Activated CD4-positive, alpha-beta T cell treated with anti-CD3 and anti-CD28 coated beads, Interleukin-2, amount 50 U/mL, for 1 hour (primary cell): ENCODE measurements at places on chromosomes 13 and 19.

DNA sequence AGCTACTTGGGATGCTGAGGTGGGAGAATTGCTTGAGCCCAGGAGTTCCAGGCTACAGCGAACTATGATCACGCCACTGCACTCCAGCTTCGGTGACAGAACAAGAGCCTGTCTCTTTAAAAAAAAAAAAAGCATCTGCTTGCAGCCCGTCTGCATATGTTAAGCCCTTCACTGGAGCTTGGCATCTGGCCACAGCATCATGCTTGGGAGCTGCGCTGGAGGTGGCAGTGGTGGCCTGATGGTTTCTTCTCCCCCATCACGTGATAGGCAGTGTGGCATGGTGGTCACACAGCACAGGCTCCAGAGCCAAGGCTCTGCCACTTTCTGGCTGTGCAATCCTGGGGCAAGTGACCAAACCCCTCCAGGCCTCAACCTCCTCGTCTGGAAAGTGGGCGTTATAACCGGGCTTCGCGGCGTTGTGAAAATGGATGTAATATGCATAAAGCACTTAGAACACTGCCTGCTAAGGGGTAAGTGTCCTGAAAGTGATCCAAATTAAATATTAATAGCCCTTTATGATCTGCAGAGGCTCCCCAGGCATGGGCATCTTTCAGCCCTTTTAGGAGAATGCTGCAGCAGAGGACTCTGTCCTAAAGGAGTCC, 24.4 kb downstream of the MARK4 start:
- DNase-seq, result no peak

GRCh38 chr19:53772943-53773342, 51.2 kb downstream of the NLRP12 start:
- DNase-seq, result peak; percentile 45

DNA sequence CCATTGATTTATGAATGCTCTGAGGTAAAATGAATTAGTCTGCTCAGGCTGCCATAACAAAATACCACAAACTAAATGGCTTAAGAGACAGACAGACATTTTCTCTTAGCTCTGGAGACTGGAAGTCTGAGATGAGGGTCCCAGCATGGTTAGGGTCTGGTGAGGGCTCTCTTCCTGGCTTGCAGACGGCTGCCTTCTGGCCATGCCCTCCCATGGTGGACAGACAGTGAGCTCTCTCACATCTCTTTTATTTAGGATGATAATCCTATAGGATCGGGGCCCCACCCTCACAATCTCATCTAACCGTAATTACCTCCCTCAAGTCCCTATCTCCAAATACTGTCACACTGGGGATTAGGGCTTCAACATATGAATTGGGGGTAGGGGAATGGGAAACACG, 47.1 kb downstream of the HSPH1 start:
- DNase-seq, result no peak

- no peak for DNase-seq
Measured at GRCh38 chr13:72960541-72960940, 98.3 kb upstream of the KLF5 start.

GRCh38 chr19:3548606-3549005, 8.8 kb downstream of the MFSD12 start:
- no peak for DNase-seq

GRCh38 chr13:53126841-53127245, 98.2 kb downstream of the OLFM4 start:
- DNase-seq, result no peak

DNA sequence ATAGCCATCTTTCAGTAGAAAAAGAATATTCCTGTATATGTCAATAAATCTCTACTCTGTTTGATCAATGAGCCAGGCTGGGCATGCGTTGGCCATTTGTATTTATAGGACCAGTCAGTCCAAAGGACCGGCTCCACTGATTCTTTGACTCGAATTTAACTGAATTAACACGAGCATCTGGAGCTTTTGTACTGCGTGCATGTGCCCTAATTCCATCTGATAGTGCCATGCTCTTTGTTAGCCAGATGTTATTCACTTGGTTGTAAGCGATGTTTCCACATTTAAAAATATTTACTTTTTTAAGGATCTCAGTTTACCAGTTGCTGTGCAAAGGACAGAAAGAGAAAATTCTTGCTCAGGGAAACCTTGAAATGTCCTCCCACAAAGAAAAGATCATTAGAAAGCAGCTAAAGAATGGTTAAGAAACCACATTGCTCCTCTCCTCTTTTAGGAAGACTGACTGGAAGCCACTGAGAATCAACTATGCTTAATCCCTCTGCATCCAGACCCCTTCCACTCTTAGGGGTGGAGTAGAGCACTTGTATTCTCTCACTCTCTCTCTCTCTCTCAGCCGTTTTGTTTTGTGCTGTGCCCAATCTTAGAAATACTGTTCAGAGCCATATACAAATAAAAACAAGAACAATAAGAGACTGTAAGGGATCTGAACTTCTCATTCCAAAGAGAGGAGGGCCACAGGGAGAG, 165.8 kb downstream of the DCLK1 start:
- no peak for DNase-seq

DNA sequence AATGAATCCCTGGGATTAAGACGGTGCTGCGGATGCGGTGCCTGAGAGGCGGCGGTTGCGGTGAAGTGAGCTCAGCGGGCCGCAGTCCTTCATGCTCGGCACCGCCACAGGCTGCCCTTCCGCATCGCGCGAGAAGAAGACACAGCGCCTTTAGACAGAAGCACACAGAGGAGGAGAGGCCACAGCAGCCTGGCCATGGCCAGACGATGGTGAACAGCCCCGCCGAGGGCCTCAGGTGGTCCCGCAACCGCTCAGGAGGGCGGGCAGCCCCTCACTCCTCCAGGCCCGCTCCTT, 459.2 kb downstream of the MYO16 start:
- no peak for DNase-seq

- DNase-seq, result no peak
Measured at GRCh38 chr13:22693691-22694090, 487.1 kb upstream of the SGCG start.

DNA sequence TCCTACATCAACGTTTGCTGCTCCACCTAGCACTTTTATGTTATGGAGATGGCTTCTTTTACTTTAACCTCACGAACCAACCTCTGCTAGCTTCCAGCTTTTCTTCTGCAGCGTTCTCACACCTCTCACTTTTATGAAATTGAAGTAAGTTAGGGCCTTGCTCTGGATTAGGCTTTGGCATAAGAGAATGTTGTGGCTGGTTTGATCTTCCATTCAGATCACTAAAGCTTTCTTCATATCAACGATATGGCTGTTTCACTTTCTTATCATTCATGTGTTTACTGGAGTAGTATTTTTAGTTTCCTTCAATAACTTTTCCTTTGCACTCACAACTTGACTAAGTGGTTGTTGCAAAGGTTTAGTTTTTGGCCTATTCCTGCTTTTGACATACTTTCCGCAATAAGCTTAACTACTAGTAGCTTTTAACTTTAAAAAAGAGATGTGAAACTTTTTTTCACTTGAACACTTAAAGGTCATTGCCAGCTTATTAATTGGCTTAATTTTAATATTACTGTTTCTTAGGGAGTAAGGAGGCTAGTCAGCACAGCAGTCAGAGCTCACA, 60.0 kb upstream of the SPRY2 start:
- no peak for DNase-seq

DNA sequence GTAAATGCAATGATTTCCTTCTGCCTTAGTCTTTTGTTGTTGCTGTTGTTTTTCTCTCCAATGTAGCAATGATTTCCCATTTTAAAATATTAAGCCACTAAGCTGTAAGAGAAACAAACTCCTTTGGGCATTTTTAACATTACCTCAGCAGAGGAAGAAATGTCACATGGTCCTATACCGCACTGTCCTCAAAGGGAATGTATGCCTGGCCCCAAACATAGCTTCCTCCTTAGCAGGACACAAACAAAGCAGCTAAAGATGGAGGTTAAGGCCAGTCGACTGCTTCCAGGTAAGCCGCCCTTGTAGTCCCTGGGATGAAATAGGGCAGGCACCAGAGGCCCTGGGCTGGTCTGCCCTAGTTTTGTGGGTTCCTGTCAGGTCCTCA, 249.0 kb downstream of the TSHZ3 start:
- no peak for DNase-seq

DNA sequence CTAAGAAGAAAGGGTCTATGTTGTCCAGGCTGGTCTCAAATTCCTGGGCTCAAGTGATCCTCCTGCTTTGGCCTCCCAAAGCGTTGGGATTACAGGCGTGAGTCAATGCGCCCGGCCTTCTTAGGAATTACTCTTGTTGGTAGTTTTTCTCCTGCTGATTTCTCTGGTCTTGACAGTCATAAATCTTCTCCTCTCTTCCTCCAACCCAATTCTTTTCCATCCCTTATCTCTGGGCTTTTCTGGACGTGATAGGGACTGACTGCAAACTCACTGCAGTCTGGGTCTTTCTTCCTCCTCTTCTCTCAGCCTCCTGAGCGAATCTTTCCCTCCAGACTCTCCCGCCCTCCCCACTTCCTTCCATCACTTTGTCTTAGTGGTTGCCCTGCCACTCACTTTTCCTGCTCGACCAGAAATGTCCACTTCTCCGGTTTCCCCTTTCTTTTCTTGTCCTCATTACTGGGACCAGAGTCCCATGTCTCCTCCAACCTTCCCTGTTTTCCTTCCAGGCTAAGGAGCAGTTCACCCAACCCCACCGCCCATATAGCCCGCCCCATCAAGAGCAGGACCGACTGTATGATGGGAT, 21.9 kb upstream of the TIMM44 start:
- no peak for DNase-seq
